ENCODE measurements at places on chromosomes 2 and 18. TPM values are rescaled to one million over a fixed set of nuclear protein-coding genes. Genes with fewer than 3 reads are reported as not detected.

DNA sequence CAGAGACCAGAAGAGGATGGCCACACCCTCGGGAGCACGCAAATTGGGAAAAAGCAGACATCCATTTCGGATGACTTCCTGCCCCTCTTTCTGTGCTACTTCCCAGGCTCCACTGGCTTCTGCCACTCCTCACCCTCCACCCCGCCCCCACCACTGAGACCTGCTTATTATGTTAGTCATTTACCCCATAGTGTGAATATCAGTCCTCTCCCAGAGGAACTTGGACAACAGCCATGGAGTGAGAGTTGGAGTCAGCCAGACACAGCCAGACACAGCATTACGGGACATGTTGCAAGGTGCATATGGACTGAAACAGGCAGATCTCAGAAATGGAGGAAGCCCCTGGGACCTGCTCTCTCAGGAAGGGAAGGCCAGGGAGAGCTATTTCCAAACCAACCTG is 51.8 kb downstream of the CTIF start:
- no peak for DNase-seq

DNA sequence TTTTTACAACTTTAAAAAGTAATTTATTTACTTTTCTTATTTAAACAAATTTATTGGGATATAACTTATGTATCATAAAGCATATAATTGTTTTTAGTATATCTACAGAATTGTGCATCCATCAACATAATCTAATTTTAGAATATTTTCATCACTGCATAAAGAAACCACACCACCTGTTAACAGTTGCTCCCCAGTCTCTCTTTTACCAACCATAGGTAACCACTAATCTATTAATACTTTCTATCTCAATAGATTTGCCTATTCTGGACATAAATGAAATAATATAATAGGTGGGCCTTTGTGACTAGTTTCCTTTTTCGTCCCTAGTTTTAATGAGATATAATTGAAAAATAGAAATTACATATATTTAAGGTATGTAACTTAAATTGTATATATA is 90.6 kb downstream of the ADAM23 start:
- no peak for DNase-seq

DNA sequence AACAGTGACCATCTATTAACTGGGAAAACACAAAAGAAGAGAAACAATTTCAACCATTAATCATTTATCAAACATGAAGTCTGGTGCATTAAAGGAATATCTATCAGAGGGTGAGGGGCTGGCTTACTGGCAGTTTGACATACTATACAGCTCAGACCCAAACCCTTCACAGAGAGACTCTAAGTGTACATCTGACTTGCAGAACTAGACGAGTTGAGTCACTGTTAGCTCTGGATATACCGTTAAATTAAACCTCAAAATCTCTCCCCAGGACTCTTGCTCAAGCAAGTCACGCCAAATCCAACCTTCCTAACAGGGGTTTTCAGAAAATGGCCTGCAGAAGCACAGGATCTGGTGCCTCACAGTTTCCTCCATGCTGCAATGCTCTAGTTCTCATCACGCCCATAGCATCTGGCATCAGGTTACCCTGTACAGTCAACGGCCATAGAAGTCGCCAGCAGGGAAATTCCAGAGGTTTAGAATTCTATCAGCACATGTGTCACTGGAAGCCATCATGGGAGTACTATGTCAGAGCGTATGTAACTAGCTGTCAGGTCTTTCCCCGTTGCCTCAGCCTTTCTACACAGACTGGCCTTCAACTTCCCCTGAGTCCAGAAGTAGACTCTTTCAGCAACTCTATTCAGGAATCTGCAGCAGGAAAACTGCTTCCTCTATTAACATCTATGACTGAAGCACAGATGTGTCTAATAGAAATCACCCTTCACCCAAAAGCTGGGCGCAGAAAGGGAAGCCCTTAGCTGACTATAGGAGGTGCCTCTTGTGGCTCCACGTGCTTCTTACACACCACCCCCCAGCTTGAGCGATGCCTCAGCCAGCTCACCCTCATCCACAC is 9.3 kb downstream of the TGOLN2 start:
- DNase-seq, result no peak

GRCh38 chr18:23541349-23542093 is 38.2 kb downstream of the RMC1 start:
- no peak for DNase-seq

- no peak for DNase-seq
Measured at GRCh38 chr2:218999021-218999880, 6.0 kb upstream of the CRYBA2 start.

DNA sequence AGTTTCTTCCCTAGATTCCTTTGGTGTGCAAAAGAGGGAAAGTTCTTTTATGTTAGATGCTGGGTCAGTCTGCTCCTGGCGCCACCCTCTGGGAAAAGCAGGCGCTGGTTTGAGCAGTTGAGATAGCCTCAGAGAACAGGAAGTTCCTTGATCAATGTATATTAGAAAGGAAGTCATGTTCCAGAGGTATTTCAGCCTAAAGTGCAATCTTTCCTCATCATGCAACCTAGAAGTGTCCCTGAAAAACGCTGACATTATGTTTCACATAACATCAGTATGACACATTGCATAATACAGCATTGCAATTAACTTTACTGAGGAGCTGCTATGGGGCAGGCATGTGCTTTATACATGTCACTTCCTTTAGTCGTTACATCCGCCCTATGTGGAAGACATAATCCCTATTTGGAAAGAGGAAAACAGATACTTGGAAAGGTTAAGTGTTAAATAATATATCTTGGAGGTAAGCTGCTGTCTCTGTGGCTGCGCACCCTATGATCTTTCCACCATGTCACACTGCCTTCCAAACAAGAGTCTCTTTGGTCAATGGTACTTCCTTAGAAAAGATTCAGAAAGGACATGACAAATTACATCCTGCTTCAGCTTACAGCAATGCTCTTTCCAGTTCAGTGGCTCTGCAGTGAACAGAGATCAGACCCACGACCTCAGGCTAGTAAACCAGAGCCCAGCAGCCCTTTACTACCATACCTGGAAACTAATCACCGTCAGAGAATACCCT is 369.7 kb downstream of the RAD51AP2 start:
- DNase-seq, result no peak

DNA sequence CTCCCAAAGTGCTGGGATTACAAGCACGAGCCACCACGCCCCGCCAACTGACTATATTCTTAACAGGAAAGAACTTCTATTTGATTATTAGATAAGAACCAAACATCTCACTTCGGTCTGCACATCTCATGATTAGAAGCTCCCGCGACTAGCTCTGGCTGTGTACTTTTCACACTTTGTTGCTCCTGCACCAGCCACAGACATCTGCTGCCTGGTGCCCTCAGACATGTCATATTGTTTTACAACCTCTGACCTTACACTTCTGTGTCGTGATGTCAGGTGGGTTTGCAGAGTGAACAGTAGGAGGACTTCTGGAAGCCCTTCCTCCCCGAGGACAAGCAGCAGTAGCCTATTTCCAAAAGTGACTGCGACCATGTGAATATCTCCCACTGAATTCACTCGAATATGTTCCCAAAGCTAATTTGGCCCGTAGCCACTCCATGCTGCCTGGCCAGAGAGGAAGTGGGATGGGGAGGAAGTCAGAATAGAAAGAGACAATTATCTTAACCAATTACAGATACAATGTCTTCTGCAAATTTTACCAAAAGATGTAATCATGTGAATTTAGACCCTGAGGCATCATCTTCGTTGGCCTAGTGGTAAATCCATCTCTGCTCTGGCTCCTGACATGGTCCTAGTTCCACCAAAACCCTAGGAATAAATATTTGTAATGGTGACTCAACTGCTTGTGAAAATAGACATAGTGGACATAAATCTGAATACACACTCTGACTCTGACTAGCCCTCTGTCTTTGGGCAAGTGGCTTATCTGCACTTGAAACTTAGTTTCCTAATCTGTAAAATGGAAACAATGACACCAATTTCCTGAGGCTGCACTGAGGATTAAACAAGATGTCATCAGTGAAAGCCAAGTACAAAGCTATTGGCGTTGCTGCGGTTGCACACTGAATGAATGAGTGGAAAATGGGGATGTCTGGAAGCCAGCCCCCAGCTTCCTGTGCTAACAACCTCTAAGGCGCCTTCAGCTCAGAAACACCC is 406.1 kb downstream of the LRATD1 start:
- DNase-seq, result no peak

GRCh38 chr2:161207941-161208340 is 47.7 kb downstream of the TANK start:
- no peak for DNase-seq

DNA sequence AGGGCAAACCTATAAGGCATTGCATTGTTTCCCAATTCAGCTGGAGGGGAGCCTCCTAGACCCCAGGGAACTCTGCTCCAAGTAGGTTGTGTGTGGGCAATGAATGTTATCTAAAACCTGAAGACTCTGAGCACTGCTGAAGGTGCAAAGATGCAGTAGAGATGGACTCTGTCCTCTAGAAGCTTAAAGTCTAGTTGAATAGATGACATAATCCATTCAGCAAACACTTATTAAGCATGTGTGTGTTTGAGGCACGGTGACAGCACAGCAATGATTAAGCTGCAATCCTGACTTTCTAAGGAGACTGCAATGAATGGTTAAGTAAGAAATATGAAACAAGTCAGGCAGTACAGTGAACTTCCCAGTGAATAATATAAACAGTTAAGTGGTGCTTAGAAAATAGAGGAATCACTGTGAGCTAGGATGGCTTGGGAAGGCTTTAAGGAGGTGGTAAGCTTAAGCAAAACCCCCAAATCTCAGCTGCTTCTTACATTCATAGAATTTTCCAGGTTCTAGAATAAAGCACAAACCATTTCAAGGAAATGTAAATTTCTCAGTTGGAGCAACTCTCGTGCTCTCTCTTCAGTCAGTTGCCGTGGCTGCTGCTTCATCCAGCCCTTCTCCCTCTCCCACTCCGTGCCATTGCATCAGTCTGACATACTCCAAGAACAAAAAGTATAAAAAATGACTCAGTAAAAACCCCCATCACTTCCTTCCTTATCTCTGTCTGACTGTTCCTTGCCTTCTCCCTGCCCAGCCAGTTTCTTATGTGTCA is 19.1 kb downstream of the MXD1 start:
- DNase-seq, result no peak

- DNase-seq, result no peak
Measured at GRCh38 chr2:236627841-236628240, 58.2 kb downstream of the ACKR3 start.

GRCh38 chr18:31064130-31064529 is 21.6 kb upstream of the DSC3 start:
- no peak for DNase-seq

GRCh38 chr2:83364264-83364663 is 1094.8 kb downstream of the SUCLG1 start:
- no peak for DNase-seq

DNA sequence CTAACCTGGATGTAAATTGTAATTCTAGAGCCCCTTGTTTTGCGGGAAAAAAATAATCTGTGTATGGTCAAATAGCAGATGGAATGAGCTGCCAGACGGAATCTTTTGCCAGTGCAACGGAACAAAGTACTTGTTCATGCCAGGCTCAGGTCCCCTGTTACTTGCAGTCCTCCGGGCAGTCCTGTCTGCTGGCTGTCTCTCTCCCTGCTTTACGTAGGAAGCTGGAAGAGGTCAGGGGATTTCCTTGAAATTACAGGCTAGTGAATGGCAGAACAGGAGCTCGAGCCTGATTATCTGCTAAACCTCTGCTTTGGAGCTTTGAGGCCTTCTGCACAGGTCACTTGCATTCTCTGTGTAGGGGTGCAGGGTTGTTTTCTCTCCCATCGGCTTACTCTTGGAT is 54.8 kb downstream of the LRRFIP1 start:
- DNase-seq, result no peak

- no peak for DNase-seq
Measured at GRCh38 chr2:217691920-217692666, 310.7 kb downstream of the TNS1 start.

The TXNDC2 gene
- total RNA-seq, result not detected

The IL36G gene
- total RNA-seq, result not detected
